ENCODE measurements at places on chromosomes 3 and 15.

GRCh38 chr15:69662645-69663000 lies 210.0 kb downstream of the RPLP1 start:
- no peaks in the 10 kb centered on the region for H3K36me3 ChIP-seq
- H3K27ac ChIP-seq = no peak overlapping the region

DNA sequence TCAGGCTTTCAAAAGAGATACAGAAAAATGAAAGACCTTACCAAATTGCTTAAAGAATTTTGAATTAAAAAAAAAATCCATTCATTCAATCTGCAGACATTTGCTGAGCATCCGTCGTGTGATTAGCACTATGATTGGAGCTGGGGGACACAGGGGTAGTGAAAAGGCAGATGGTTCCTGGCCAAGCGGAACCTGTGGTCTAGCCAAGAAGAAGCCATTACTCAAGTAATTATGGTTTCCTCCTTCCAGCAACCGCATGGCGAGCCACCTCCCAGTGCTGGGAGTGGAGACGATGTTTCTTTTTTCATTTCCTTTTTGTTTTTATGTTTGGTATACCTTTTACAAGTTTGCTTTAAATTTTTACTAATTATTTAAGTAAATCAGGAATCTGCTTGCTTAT lies 140.2 kb downstream of the CACNA2D3 start:
- no peaks in the 10 kb centered on the region for H3K36me3 ChIP-seq
- no peaks in the 10 kb centered on the region for H3K4me1 ChIP-seq
- no peak overlapping the region for H3K27ac ChIP-seq
- ATAC-seq = no peak

- peaks cover 42% of the 10 kb centered on the region for H3K4me1 ChIP-seq
- ATAC-seq = peak; percentile 6
- H3K36me3 ChIP-seq = no peaks in the 10 kb centered on the region
- no peaks in the 10 kb centered on the region for H3K27me3 ChIP-seq
- no peak overlapping the region for H3K4me3 ChIP-seq
Measured at GRCh38 chr15:90558171-90558573, 28.4 kb downstream of the CRTC3 start.

DNA sequence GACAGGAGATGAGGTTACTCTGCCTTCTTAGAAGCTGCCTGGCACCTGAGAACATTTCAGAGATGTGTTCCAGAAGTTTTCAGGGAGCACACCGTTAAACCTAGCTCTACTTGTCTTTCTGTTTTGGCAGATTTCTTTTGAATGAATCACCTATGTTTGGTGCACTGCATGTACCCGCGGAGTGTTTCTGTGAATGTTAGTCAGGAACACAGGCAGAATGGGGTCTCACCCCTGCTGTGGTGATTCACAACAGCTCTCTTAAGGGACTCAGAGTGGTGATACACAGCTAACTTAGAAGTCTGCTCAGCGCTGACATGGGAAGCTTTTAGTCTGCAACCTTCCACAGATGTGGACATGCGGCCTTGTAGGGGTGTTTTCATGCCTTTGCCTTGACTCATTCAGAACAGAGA lies 24.0 kb downstream of the TSEN2 start:
- H3K27me3 ChIP-seq = no peaks in the 10 kb centered on the region
- no peaks in the 10 kb centered on the region for H3K36me3 ChIP-seq
- peak overlapping the region; percentile 75 for H3K27ac ChIP-seq
- H3K4me3 ChIP-seq = no peak overlapping the region
- H3K4me1 ChIP-seq = peaks cover 11% of the 10 kb centered on the region
- peak; percentile 96 for ATAC-seq

DNA sequence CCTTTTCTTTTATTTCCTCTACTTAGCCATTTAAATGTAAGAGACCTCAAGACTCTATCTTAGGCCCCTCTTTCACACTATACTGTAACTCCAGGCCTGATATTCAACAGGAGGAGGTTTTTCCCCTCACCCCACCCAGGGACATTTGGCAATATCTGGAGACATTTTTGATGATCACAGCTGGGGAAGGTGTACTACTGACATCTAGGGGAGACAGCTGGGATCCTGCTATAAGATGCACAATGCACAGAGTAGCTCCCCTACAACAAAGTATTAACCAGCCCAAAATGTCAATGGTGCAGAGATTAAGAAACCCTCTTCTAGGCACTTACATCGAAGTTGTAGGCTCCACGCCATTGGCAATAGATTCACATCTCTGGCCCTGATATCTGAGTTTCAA lies 517.5 kb upstream of the UBE2E2 start:
- H3K27ac ChIP-seq = no peak overlapping the region
- no peak overlapping the region for H3K4me3 ChIP-seq
- H3K4me1 ChIP-seq = peaks cover 13% of the 10 kb centered on the region
- no peak for ATAC-seq
- H3K36me3 ChIP-seq = no peaks in the 10 kb centered on the region
- no peaks in the 10 kb centered on the region for H3K27me3 ChIP-seq

DNA sequence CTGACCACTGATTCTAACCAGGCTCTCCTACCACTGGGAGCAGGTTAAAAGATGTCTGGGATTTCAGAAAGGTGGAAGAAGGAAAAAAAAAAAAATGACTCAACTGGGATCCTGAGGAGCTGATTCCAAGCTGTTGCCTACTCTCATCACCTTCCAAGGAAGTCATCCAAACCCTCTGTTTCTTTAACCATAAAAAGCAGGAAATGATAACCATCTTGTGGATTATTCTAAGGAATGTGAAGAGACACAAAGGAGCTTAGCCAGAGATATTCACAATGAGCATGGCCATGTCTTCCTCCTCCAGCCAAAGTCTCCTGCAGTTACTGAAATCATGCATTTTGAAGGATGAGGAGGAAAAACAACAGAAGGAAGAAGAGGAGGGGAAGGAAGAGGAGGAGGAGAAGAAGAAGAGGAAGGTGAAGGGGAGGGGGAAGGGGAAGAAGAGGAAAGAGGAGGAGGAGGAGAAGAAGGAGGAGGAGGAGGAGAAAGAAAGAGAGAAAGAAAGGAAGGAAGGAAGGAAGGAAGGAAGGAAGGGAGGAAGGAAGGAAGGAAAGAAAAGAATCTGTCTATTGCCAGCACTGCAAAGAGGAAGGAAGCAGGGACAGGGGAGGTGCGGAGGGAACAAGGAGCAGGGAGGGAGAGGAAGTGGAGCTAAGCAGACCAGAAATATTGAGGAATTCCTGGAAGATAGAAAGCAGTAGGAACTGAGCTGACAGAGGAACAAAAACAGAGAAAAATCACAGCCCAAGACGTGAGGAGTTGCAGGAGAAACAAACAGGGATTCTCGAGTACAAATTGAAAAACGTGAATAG lies 229.2 kb downstream of the UACA start:
- H3K4me1 ChIP-seq = no peaks in the 10 kb centered on the region
- no peak for ATAC-seq
- H3K4me3 ChIP-seq = no peak overlapping the region
- peaks cover 20% of the 10 kb centered on the region for H3K27me3 ChIP-seq
- no peak overlapping the region for H3K27ac ChIP-seq

DNA sequence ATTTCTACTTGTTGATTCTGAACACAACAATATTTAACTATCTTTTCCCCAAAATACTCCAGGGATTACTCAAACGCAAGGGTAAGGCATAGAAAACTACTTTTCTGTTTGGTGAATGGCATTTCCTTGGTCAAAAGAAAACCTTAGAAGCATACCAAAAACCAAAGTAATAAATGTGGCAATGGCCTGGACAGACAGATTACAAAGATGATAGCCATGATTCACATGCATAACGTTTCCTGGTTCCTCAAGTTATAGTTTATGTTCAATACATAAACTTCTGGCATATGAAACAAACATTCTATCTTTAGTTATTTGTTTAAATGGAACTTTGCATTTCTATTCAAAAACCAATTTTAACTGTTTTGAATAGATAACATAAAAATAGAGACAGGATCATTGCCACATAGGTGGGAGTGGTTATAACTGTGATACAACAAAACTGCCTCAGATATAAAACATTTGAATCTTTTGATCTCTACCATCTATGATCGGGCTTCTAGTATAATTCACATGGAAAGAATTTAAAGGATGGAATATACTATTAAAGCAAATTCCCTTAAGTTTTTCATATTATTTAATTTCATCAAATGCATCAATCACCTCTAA lies 32.1 kb downstream of the FOXP1 start:
- peak overlapping the region; percentile 57 for H3K27ac ChIP-seq
- no peak for ATAC-seq
- no peak overlapping the region for H3K4me3 ChIP-seq
- no peaks in the 10 kb centered on the region for H3K27me3 ChIP-seq
- no peaks in the 10 kb centered on the region for H3K4me1 ChIP-seq
- H3K36me3 ChIP-seq = no peaks in the 10 kb centered on the region

DNA sequence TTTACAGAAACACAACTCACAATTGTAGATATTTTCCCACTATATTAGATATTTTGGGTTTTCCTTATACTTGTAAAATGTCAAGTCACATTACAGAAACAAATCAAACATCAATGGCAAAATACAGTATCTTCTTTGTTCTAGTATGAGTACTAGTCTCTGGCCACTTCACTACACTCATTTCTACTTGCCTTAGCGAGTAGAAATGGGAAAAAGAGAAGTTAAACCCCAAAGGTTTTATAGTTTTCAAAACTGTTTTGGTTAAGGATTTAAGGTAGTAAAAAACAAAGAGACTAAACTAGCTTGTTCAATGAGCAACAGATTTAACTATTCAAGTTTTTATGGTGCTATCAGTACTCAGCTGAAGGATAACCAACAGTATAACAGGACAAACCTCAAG lies 81.7 kb downstream of the BTD start:
- no peak for ATAC-seq
- H3K36me3 ChIP-seq = no peaks in the 10 kb centered on the region
- H3K4me3 ChIP-seq = no peak overlapping the region
- peaks cover 24% of the 10 kb centered on the region for H3K4me1 ChIP-seq

DNA sequence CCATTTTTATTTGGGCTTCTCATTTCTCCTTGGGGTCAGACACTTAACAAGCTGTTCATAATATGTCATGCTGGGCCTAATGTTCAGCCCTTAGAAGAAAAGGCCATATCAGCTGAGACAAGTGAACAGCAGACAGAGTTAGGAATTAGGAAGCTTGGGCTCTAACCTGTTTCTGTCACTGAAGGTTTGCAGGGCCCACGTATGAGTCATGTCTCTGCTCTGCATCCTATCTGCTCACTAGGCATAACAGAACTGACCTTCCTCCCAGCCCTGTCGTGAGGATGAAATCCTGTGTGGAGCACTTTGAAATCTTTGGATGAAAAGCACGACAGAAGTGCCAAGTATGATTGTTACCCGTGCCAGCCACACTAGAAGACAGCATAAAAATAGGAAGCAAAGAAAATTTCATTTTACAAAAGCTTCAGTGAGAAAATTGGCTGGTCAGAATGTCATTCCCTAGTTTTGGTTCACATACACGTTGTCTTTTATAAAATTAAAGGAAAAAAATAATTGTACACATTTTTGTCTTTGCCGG lies 26.5 kb upstream of the CD47 start:
- H3K27ac ChIP-seq = no peak overlapping the region
- no peaks in the 10 kb centered on the region for H3K27me3 ChIP-seq
- H3K4me3 ChIP-seq = no peak overlapping the region
- H3K36me3 ChIP-seq = no peaks in the 10 kb centered on the region

DNA sequence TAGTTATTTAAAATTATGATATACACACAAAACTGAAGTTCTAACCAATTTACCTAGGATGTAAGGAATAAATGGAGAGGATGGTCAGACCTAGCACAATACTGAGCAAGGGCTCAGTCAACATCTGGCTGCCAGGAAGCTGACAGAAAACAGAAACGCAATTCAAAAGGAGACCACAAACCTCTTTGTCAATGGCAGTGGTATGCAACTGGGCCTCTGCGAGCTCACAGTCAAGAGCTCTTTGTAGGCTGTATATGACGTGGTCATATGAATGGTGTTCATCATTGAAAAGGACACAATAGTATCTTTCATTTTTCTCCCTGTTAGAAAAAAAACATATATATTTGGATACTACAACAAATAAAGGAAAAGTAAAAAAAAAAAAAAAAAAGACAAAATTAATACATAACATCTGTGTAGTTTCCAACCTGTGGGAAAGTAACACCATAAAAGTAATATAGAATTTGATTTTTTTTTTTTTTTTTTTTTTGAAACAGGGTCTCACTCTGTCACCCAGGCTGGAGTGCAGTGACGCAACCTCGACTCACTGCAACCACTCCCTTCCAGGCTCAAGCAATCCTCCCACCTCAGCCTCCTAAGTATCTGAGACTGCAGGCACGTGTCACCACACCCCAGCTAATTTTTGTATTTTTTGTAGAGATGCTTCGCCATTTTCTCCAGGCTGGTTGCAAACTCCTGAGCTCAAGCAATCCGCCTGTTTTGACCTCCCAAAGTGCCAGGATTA lies 37.9 kb downstream of the UBR1 start:
- H3K36me3 ChIP-seq = peaks cover 83% of the 10 kb centered on the region
- H3K4me1 ChIP-seq = no peaks in the 10 kb centered on the region
- H3K27me3 ChIP-seq = no peaks in the 10 kb centered on the region
- no peak overlapping the region for H3K4me3 ChIP-seq

GRCh38 chr3:45272828-45273470 lies 46.9 kb upstream of the TMEM158 start:
- H3K27me3 ChIP-seq = no peaks in the 10 kb centered on the region
- no peak overlapping the region for H3K27ac ChIP-seq
- no peak for ATAC-seq
- no peaks in the 10 kb centered on the region for H3K4me1 ChIP-seq
- H3K4me3 ChIP-seq = no peak overlapping the region
- no peaks in the 10 kb centered on the region for H3K36me3 ChIP-seq

DNA sequence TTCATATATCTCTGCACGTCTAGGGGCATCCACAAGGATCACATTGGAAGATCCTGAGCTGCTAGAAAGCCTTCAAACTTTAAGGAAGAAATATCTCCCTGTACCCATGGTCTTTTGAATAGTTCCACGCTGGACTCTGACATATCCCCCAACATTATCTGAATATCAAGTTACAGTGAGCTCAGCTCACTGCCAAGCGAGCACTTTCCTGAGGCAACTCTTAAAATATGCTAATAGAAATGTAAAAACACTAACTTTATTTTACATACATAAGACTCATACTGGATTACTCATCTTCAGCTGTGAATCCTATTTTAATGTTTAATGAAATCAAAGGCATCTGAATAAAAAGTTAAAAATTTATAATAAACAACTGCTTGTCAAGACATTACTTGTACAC lies 420.2 kb upstream of the CCDC54 start:
- H3K4me1 ChIP-seq = no peaks in the 10 kb centered on the region
- H3K36me3 ChIP-seq = no peaks in the 10 kb centered on the region
- H3K27me3 ChIP-seq = no peaks in the 10 kb centered on the region
- H3K4me3 ChIP-seq = no peak overlapping the region
- H3K27ac ChIP-seq = no peak overlapping the region

- peak overlapping the region; percentile 95 for H3K27ac ChIP-seq
- no peak for ATAC-seq
- H3K4me3 ChIP-seq = no peak overlapping the region
- H3K36me3 ChIP-seq = peaks cover 26% of the 10 kb centered on the region
- H3K4me1 ChIP-seq = peaks cover 3% of the 10 kb centered on the region
- no peaks in the 10 kb centered on the region for H3K27me3 ChIP-seq
Measured at GRCh38 chr3:50261505-50261904, 7.4 kb upstream of the SEMA3B start.
